ENCODE measurements at places on chromosomes 11 and 22.

- peak; percentile 94 for DNase-seq
Measured at GRCh38 chr11:67416416-67417335, 1.2 kb downstream of the CARNS1 start.

- no peak for DNase-seq
Measured at GRCh38 chr22:46437671-46438440, 99.6 kb downstream of the CELSR1 start.

DNA sequence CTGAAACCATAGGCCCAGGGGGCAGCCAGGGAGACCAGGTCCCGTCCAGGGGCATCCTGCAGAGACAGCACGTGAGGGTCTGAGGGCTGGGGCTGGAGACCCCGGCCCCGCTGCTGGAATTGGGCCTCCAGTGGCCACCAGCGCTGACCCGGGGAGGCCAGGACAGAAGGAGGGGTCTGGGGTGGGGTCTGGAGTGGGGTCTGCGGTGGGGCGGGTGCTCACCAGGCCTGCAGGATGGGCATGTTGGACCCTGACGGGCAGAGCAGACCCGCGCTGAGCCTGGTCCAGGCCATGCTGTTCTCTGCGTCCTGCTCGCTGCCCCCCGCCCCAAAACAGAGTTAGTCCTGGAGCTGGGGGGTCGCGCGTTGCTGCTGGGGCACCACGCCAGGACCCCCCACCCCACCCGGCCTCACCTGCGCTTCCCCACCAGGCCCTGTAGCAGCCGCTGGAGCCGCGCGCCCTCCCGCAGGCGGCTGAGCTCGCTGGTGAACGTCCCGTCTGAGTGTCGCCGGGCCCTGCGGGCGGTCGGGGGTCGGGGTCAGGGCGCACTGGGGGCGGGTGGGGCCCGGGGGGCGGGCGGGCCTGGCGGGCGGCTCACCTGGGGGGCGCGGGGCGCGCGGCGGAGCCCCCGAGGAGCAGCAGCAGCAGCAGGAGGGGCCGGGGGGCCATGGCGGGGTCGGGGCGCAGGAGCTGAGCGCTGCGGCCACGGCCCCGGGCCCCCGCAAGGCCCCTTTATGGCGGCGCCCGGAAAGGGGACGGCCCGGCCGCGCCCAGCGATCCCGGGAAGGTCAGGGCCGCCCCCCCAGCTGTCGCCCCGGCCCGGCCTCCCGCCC is at the start of gene SCT:
Gene SCT (minus strand): TSS at position 707 of the 833 bp plus-strand sequence. CDS start 38 bp downstream, at position 669.
- no peak for DNase-seq

- no peak for DNase-seq
Measured at GRCh38 chr11:118209033-118209432, 15.8 kb downstream of the JAML start.

- no peak for DNase-seq
Measured at GRCh38 chr11:27120211-27120610, 79.6 kb downstream of the BBOX1 start.
